ENCODE measurements at places on chromosomes 6 and 20.

DNA sequence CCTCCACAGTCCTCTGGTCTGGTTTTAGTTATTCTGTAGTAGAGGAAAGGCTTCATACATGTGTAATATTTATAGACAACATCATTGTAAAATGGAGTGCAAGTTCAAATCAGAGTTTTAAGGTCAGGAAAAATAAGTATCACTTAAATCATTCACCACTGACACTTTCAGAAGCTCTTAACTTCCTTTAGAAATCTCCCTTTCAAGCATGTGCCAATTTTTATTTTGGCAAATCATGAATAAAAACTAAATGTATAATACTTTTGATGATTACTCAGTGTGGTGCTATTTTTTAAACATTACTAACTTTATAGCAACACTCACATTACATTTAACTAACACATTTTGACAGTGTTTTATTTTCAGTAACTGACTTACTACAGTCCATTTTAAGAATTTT is 112.2 kb downstream of the OGFRL1 start:
- DNase-seq = no peak

DNA sequence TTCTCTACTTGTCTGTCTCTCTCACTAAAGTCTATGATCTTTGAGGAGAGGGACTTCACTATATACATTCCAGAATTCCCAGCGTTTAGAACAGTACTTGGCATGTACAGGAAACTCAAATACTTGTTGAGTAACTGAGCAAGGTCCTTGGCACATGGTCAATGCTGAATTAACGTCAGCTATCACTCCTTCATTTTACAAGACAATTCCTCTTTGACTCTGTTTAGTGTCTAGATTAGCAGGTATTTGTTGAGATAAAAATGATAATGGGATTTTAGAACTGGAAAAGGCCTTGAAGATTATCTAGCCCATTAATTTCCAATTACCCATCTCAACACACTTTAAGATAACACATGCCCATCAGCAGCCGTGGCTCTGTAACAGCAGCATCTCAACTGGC is 6.6 kb upstream of the GUCA1B start:
- no peak for DNase-seq

GRCh38 chr6:136744889-136745288 is 47.4 kb downstream of the MAP3K5 start:
- no peak for DNase-seq

DNA sequence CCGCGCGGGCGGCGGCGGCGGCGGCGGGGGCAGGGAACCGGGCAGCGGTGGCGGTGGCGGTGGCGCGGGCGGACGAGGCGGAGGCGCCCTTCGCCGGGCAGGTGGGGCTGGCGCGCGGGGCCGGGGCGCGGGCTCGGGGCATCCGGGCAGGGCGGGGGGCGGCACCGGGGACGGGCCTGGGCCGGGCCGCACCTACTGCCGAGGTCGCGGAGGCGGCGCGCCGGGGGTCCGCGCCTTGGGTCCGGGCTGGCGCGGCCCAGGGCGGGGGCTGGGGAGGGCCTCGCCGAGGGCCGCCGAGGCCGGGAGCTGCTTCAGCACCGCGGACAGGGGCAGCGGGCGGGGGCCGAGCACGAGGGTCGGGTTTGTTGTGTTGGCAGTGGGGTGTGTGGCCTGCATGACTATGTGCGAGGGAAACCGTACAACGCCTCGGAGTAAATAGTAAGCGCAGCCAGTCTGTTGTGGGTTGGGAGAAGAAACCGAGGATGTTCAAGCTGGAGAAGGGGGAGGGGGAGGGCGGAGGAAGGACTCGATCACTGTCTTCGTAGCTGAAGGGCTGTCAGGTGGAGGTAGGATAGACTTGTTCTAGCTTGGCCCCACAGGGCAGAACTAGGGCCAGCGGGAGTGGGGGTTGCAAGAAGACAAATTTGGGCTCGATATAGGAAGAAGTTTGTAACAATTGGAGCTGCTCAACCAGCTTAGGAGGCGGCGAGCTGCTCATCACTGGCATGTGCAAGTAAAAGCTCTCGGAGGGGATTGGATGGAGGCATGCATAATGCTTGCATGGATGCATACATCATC is 593 bp downstream of the MMP24 start:
- DNase-seq = no peak

DNA sequence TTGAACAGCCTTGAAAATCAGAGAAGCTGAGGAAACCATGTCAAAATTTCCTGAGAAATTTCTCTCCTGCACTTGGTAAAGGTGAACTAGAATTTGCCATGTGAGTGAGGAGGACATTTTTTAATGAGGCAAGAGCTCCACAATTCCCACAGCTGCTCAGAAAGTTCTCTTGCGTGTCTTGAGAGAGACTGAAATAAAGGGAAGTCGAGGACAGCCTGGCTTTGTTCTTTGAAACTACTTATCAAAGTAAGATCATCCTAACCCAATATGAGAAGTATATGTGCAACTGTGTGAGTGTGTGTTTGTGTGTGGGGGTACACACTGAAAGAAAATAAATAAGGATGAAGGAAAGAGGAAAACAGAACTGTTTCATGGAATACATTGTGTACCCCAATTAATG is 163.4 kb downstream of the SLC24A3 start:
- no peak for DNase-seq

- DNase-seq = no peak
These were observed 95.6 kb downstream of the OPRM1 start for GRCh38 chr6:154134471-154135147.

DNA sequence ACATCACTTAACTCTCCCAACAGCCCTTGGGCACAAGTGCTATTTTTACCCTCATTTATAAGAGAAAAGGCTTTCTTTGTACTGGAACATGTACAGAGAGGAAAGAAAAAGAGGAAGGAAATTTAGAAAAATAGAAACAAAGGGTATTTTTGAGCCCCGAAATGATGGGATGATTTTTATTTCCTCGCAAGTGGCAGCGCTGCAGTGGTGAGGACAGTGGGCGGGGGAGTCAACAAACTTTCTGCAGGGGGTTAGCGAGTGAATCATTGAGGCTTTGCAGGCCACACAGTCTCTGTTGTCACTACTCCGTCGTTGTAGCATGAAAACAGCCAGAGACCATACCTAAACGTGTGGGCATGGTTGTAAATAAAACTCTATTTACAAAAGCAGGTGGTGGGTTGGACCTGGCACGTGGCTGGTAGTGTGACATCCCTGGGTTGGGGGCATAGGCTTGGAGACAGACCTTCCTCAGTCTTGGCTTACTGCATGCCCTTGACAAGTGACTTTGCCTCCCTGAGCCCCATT is 25.5 kb upstream of the OCSTAMP start:
- DNase-seq = no peak

- no peak for DNase-seq
These were observed 97.2 kb downstream of the SPTLC3 start for GRCh38 chr20:13105864-13106457.

GRCh38 chr6:110053395-110054240 is 75.5 kb downstream of the GPR6 start:
- DNase-seq = no peak

GRCh38 chr6:116102873-116103272 is 2.2 kb downstream of the NT5DC1 start:
- DNase-seq = no peak

DNA sequence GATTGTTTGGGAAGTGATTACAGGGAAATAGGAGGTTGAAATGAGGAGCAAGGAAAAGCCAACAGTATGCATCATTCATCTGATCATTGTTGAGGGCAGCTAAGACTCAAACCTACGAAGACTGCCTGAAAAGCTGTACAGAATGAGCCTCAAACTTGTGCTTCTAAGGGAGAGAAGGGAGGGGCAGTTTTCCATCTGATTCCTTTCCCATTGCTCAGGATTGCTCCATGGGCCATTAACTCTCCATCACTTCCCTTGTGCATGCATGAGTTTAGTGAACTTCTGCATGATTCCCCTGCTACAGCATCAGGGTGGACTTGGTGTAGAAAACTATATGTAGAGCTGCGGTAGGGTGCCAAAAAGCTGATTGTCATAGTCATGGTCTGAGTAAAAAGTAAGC is 742.7 kb upstream of the SLC35B3 start:
- DNase-seq = no peak

GRCh38 chr6:119350952-119351372 is 1.4 kb upstream of the MAN1A1 start:
- no peak for DNase-seq

- DNase-seq = no peak
These were observed 49.1 kb upstream of the PLCB4 start for GRCh38 chr20:9019833-9020232.

DNA sequence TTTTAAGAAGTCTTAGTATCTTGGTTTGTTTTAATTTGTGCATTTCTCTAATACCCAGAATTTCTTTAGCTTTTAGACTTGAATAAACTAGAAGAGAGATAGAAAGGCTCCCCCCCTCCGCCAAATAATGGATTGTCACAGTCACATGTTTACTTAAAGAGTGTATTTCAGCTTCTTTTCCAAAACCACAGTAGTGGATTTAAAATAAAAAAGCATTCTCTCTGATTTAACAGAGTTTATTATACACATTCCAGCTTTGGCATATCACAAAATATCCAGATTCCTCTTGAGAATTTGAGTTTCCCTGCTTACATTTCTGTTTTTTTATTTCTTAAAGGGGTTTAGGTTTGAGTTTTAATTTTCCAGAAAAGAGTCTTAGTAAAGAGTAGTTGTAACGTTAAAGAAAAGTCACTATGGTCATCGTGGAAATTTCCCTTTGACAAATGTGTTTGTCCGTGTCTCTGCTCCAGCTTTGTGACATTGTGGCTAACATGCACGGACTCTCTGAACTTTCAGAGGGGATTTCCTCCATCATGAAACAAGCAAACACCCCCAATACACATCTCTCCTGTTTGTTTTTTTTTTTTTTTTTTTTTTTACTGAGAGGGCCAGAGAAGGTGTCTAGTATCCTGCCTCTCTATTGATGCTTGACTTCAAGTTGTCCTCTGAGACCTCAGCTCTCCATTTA is 113.5 kb upstream of the SUPT3H start:
- DNase-seq = no peak

- DNase-seq = no peak
These were observed 58.3 kb downstream of the IYD start for GRCh38 chr6:150427037-150427602.

DNA sequence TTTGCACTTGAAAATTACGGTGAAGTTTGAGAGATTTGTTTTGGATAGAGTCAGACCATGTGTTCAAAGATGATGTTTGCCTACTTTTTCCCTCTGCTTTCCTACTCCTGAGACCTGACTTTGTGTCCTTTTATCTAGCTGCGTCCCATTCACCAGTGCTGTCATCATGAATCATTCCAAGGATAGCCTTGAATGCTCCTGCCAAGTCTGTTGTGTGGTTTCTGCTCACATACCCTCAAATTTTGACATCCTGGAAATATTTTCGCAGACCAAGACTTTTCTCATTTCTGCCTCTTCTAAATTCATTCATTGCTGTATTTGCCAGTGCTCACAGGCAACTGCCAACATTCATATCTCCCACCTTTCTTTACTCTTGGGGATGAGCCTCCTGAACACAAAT is 175.9 kb upstream of the SCGN start:
- no peak for DNase-seq

DNA sequence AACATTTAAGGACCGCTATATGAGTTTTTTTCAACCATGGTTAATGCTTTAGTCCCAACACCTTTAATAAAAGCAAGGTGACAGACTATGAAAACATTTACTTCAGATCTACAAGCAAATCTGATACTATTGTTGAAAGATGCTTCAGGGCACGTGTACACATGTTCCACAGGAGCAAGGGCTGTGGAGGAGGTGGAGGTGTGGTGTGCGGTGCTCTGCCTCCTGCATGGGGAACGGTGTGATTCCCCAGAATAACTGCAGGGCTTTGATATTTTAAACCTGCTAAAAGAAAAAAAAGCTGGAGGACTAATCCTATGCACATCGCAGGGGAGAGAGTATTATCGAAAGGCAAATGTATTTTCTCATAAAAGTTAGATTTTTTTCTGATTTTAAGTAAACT is 188.1 kb upstream of the CEP162 start:
- no peak for DNase-seq

DNA sequence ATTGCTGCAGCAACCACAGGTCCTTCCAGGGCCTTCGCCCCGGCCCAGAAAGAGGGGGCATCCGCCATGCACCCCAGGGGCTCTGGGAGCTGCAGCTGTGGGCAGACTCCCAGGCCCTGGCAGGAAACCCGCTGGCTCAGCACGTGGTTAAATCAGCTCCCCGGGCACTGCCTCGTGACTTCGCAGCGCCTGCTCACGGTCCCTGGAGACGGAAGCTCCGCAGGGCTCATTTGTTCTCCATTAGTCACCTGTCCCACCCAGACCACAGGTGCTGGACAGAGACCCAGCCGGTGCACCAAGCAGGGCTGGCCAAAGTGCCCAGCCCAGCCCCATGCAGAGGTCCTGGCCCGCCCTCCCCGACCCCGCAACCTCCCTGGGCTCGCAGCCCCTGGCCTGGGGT is 14.7 kb downstream of the KCNQ2 start:
- DNase-seq = no peak

- DNase-seq = no peak
These were observed 87.3 kb downstream of the FAM120B start for GRCh38 chr6:170393807-170394399.

GRCh38 chr20:49479785-49480184 is 2.7 kb downstream of the KCNB1 start:
- DNase-seq = no peak

GRCh38 chr6:11909696-11910132 is 102.4 kb upstream of the HIVEP1 start:
- DNase-seq = no peak

All from DMS79 (cell line).